ENCODE measurements at places on chromosomes 5 and 9.

DNA sequence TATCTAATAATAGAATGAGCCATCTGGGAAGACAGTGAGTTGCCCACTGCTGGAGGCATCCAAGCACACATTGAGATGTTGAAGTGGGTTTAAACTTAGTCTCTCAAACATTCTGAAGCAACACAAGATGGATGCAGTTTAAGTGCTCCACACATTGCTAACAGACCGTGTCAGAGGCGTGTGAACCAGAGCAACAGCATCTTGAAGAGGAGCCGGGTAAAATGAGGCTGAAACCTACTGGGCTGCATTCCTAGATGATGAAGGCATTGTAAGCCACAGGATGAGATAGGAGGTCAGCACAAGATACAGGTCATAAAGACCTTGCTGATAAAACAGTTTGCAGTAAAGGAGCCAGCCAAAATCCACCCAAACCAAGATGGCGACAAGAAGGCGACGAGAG, 73.5 kb upstream of the TMEM215 start:
- DNase-seq, result no peak

GRCh38 chr5:54304040-54304439, 6.3 kb downstream of the ARL15 start:
- no peak for DNase-seq

DNA sequence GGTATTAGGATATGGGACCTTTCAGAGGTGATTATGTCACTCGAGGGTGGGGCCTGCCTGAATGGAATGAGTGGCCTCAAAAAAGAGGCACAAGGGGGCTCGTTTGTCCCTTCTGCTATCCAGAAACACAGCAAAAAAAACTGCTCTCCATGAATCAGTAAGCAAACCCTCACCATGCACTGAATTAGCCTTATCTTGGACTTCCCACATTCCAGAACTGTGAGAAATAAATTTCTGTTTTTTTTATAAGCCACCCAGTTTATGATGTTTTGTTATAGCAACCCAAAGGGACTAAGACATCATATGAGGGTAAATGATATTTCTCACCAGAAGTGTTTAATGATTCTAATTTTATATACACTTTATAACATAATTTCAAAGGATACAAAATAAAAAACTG, 476.6 kb upstream of the EDIL3 start:
- DNase-seq, result no peak

GRCh38 chr5:45335978-45336377, 360.2 kb downstream of the HCN1 start:
- DNase-seq, result no peak

GRCh38 chr9:71552480-71552879, 215.8 kb downstream of the CEMIP2 start:
- DNase-seq, result no peak

DNA sequence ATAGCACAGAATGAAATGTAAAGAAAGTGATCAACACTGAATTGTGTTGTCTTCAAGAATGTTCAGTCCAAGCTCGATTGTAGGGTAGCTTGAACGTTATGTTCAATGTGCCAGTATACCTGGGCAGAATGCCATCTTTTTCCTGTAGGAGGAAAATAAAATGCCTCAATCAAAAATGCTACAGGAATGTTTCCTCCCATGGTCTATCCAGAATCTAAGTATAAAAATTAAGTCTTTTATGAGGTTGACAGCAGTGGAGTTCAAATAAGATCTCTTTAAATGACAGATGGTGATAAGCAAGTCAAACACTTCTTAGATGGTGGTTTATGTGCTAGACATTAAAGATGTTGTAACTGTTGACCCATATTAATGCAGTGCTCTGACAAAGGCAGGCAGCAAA, 488.6 kb downstream of the CSNK1G3 start:
- DNase-seq, result no peak
